ENCODE measurements at places on chromosomes 2 and 18.

DNA sequence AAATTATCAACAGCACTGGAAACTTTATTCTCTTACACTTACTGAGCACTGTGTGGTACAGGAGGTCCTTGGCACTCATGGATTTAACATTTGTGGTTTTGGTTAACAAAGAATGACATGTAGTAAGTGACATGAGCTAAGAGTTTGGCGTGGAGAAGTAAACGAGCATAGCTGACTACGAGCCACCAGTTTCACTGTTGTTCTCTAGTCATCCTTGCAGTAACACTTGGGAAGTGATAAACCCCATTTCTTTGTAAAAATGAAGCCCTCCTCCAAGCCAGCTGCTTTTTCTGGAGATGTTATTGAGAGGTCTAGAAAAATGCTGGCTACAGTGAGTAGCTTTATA, 32.7 kb downstream of the QPCT start:
- no peak for DNase-seq

DNA sequence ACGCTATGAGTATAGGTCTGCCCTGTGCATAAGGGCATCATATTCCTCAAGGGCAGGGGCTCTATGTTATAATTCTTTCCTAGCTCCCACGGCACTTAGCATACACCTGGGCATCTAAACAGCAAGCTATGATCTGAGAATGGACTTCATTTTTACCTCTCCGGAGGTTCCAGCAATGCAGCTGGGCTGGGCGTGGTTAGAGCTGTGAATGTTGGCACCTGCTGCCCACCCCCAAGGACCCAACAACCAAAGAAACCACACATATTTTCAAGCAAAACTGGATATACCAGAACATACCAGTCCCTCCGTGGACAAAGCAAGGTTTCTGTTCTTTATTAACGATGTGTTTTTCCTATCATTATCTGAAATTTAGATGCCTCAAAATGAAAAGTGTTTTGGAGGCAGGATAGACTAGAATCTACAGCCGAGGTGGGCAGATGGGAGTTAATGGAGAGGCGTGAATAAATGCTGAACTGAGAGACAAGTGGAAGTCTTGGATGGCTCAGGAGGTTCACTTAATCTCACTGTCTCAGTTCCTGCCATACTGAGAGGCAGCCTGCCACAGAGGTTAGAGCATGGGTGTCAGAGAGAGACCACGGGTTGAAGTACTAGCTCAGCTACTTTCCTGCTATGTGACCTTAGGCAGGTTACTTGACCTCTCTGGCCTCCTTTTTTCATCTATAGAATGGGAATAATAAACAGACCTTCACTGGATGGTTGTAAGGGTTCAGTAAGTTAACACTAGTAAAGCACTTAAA, 186.6 kb upstream of the SMAD2 start:
- DNase-seq = no peak

- DNase-seq = no peak
These were observed 77.0 kb downstream of the UPP2 start for GRCh38 chr2:158178646-158179045.

- peak; percentile 94 for DNase-seq
These were observed 156.1 kb downstream of the TPGS2 start for GRCh38 chr18:36672437-36673344.

DNA sequence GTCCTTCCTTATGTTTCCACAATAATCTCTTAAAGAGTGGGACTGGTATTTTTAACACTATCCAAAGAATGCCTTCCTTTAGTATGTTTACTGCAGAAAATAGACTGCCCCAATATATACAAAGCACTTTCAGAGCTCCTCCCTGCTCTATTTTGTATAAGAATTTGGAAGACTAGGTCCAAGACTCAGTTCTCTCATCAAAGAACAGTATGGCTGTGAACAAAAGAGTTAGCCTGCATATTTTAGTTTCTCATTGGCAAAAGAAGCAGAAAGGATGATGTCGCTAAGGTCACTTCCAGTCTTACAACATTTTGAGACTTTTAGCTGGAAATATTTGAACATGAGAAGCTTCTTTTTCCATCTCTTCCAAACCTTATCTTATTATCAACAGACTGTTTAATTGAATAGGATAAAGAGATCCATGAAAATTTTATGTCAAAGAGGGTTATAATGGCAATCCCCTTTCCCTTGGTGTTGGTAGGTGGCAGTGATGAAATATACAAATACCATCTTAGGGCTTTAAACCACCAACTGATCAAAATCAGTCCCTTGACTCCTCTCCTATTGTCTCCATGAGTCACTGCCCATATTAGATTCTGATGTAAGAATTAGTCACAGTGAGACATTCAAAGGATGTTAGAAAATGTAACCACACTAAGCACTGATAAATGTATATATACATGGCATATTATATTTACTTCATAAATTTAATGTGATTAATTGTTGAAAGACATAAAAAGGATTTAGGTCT, 266.9 kb upstream of the DSEL start:
- peak; percentile 59 for DNase-seq
